Mesothelial cell of epicardium (in vitro differentiated cells): ENCODE measurements at places on chromosomes 1 and 21.

DNA sequence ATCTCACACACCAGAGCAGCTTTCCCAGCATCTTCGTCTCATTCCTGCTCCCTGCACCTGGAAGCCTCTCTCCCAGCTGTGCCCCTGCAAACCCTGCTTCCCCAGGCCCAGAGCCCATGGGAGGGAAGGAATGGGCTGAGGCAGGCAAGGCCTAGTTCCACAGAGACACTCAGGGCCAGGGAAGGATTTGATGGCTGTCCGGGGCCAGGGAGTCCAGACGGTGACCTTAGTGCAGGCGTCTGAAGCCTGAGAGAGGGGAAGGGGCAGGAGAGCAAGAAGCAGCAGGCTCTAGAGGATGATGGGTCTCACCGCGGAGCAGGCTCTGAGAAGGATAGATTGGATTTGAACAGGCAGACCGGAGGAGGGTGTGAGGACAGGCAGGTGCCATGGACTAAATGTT lies 22.2 kb upstream of the TNNI1 start:
- peaks cover 3% of the 10 kb centered on the region for H3K36me3 ChIP-seq
- DNase-seq, result no peak
- no peak overlapping the region for H3K4me3 ChIP-seq
- H3K27ac ChIP-seq, result no peak overlapping the region
- H3K4me1 ChIP-seq, result peaks cover 8% of the 10 kb centered on the region

- DNase-seq, result no peak
- H3K27ac ChIP-seq, result no peak overlapping the region
- no peak overlapping the region for H3K4me3 ChIP-seq
- no peaks in the 10 kb centered on the region for H3K27me3 ChIP-seq
- H3K4me1 ChIP-seq, result no peaks in the 10 kb centered on the region
Observed at GRCh38 chr1:186054003-186054402, 319.8 kb downstream of the HMCN1 start.

DNA sequence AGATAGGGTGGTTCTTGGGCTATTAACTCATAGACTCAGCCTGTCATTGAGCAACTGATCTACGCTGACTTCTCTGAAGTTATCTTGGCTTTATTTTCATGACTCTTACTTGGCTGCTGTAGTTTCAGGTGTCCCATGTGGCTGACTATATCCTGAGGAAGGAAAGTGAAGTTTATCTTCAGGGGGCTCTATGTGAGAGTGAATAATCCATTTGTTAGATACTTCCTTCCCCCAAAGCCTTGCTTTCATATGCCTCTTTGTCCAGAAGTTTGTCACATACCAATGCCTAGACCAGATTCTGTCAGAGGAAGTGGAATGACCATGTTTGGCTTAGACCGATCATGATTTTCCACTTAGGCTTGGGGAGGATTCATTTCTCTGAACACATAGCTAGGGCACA lies 27.9 kb upstream of the C1orf87 start:
- H3K4me3 ChIP-seq, result no peak overlapping the region
- DNase-seq, result no peak
- H3K27me3 ChIP-seq, result peaks cover 51% of the 10 kb centered on the region
- H3K4me1 ChIP-seq, result no peaks in the 10 kb centered on the region
- H3K36me3 ChIP-seq, result no peaks in the 10 kb centered on the region

DNA sequence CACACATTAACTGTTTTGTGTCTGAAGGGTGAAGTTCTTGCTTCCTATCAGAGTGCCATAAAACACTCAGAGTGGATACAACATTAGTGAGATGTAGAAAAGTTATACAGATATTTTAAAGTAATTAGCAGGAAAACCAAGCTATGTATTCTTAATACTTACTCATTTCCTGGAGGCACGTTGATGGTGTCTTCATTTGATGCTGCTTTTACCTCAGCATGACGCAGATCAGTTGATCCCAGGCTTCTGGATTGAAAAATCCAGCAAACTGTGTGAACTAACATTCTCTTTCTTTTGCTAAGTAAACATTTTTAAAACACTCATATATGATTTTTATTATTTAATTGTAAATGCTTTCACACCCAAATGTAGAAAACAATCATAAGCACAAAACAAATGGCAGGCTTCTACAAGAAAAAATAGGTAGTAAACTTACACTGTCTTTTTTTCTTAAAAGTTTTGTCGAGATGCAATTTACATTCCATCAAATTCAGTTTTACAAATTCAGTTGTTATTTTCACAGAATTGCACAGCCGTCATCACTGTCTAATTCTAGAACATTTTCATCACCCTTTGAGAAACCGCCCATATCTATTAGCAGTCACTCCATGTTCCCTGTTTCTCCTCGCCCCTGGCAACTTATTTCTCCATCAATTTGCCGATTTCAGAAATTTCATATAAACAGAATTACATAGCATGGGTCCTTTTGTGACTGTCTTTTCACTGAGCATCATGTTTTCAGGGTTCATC lies 198.9 kb downstream of the LRRC7 start:
- no peaks in the 10 kb centered on the region for H3K4me1 ChIP-seq
- no peak for DNase-seq
- H3K4me3 ChIP-seq, result no peak overlapping the region
- peaks cover 16% of the 10 kb centered on the region for H3K27me3 ChIP-seq
- H3K27ac ChIP-seq, result no peak overlapping the region
- H3K36me3 ChIP-seq, result no peaks in the 10 kb centered on the region

DNA sequence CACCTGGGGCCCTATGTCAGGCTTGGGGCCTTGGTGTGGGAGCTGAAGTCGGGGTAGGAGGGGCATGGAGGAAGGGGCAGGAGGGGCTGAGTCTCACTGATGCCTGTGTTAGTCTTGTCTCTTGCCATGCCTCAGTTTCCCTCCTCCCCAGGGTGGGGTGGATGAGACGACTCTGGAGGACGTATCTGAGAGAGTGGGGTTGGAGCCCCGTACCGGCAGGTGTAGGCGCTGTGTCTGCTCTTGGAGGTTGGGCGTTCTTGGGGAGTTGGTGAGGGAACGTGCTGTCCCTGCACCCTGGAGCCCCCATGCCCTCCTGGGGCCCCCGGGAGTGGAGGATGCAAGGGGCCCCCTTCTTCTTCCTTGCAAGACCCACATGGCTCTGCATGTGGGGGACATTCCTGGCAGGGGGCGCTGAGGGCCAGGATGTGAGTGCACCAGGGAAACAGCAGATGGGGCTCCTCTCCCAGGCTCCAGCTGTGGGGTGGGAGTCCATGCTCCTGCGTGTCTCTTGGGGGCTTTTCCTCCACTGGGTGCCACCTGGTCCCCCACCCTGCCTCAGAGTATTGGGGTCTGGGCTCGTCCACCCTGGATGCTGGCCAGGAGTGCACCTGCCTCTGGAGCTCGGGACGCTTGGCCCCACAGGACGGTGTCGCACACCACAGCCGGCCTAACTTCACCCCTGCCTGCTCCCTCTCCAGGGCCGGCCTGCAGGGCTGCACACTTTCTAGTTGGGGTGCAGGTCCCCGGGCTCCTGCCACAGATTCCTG lies 1.4 kb upstream of the TNFRSF14 start:
- peaks cover 7% of the 10 kb centered on the region for H3K27me3 ChIP-seq
- no peak for DNase-seq
- peaks cover 4% of the 10 kb centered on the region for H3K4me1 ChIP-seq
- no peak overlapping the region for H3K27ac ChIP-seq
- no peaks in the 10 kb centered on the region for H3K36me3 ChIP-seq
- no peak overlapping the region for H3K4me3 ChIP-seq

DNA sequence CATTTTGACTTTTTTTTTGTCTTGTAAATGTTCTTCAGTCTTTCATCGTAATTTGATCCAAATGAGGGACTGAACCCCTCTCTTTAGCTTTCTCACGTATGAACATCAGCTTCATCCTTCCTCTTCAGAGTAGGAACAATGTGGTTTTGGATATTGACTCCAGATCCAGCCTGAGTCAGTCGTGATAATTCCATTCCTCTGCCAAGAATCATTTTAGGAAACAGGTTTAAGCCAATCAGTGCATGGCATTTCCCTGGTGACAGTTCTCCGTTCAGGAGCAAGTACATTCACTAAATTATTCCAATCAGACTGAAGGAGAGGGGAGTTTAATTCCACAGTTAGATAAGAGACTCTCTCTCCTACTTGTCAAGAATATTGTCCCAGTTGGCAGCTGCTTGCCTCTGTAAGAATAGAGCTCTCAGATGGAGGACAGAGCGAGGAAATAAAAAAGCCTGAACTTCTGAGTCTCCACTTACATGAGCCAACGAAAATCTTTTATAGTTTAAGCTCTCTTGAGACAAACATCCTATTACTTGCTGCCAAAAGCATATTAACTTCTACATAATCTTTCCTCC lies 18.6 kb downstream of the RHOU start:
- no peak overlapping the region for H3K4me3 ChIP-seq
- DNase-seq, result no peak
- H3K36me3 ChIP-seq, result no peaks in the 10 kb centered on the region

DNA sequence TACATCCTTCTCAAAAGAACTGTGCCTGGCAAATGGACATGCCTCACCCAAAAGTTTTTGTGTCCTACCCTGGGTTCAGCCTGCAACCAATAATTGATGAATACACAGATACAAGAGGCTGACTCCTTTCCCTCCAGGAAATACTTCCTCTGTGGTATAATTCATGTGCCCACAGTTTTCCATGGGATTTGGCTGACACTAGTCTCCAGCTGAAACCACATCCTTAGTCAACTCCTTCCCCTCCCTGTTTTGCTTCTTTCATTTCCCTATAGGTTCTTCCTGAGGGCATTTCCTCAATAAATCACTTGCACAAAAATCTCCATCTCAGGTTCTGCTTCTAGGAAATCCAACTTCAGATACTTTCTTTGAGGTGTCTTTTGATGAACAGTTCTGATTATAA lies 436.6 kb upstream of the C1orf87 start:
- H3K4me3 ChIP-seq, result no peak overlapping the region
- H3K36me3 ChIP-seq, result no peaks in the 10 kb centered on the region
- peaks cover 16% of the 10 kb centered on the region for H3K27me3 ChIP-seq
- no peak overlapping the region for H3K27ac ChIP-seq
- DNase-seq, result no peak
